ENCODE measurements at places on chromosomes 12 and 14.

- no peak for DNase-seq
Measured at GRCh38 chr14:58735596-58735995, 97.8 kb downstream of the DACT1 start.

- DNase-seq, result no peak
Measured at GRCh38 chr12:116556964-116557698, 2.0 kb upstream of the MAP1LC3B2 start.

- DNase-seq, result no peak
Measured at GRCh38 chr14:70168406-70168805, 20.3 kb downstream of the SLC8A3 start.

DNA sequence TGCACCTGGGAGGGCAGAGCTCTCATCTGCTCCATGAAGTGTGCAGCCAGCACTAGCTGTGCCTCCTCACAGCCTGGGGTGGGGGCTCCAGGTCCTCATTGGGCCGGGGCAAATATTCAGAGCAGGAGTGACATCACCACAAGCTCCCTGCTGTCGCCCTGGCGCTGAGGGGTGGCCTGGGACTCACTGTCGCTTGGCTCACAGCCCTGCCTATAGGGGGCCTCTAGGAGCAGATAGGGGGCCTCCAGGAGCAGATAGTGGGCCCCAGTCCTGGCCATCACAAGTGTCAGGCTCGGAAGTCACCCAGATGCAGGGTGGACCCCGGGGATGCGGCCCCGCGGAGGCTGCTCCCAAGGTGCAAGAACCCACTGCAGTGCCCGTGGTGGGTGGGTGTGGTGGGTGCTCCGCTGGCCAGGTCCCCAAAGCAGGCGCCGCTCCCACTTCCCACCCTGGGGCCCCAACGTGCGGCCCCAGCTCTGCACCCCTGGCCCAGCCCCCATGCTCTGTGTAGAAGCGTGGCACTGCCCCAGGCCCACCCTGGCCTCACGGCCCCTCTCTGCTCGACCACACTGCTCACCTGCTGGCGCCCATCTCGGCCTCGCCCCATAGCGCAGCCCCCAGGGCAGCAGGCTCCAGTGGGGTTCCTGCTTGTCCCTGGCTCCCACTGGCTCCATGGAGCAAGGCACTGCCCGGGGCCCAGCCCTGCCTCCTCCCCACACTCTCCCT is 18.0 kb downstream of the SYNJ2BP start:
- DNase-seq, result no peak

GRCh38 chr12:110966081-110966760 is 45.8 kb upstream of the MYL2 start:
- no peak for DNase-seq

DNA sequence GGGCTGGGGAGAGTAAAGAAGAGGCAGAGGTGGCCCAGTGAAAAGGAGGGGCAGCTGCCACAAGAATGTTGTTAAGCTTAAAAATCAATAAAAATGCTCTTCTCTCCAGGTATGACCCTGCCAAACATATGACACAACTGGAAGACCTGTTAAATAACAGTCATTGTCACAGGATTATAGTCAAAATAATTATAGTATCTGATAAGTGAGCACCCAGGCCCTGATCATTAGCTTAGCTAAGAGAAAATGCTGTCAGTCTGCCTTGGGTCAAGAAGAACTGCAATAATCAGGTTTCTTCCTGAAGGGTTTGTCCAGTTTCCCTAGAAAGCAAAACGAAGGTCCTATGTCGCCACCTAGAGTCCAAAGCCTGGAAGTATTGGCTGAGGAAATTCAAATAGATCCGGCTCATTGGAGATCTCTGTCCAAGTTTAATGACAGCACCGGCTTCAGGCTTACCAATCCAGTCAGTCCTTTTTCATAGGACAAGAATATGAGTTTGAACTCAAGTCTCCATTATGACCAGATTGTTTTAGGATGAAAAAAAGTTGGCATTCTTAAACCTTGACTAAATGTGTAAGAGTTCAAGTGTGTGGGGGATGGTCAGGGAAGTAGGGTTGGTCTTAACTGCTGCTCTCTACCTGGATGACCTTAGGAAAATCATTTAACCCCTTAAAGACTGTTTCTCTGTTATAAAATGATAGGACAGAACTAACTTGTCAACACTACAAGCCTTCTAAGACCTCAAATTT is 22.5 kb upstream of the NKX2-8 start:
- DNase-seq, result no peak

- no peak for DNase-seq
Measured at GRCh38 chr14:105393151-105393550, 5.2 kb upstream of the TEX22 start.

DNA sequence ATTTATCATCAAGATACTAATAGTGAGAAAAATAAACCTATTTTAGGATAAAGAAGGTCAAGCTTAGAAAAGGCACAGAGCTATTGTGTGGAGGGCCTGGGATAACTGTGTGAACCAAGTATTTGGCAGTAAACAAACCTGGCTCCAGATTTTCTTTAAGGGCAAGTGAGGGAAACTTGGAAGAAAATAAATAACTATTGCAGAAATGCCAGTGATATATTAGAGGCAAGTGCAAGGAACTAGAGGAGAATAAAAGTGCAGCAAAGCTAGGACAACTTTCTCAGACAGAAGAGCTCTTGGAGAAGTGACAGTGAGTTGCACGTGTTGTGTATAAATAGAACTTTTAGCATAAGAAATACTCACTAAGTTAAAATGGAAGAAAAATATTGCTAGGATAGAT is 83.7 kb downstream of the PRKD1 start:
- no peak for DNase-seq

DNA sequence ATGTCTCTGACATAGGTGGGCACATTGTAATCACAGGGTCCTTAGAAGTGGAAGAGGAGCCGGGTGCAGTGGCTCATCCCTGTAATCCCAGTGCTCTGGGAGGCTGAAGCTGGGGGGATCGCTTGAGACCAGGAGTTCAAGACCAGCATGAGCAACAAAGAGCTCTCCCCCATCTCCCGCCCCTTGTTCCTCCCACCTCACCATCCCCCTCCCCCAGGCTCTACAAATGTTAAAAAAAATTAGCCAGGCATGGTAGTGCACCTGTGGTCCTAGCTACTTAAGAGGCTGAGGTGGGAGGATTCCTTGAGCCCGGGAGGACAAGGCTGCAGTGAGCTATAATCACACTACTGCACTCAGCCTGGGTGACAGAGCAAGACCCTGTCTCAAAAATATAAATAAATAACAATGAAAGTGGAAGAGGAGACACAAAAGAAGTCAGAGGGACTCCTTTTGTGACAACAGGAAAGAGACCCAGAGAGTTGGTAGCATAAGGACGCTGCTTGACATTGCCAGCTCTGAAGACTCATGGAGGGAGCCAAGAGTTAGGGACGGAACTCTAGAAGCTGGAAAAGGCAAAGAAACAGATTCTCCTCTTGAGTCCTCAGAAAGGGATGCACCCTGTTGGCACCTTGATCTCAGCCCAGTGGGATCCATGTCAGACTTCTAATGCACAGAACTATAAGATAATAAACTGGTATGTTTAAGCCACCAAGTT is 29.6 kb upstream of the CSRP2 start:
- DNase-seq, result no peak

- DNase-seq, result no peak
Measured at GRCh38 chr14:95543021-95543420, 8.2 kb downstream of the GLRX5 start.

DNA sequence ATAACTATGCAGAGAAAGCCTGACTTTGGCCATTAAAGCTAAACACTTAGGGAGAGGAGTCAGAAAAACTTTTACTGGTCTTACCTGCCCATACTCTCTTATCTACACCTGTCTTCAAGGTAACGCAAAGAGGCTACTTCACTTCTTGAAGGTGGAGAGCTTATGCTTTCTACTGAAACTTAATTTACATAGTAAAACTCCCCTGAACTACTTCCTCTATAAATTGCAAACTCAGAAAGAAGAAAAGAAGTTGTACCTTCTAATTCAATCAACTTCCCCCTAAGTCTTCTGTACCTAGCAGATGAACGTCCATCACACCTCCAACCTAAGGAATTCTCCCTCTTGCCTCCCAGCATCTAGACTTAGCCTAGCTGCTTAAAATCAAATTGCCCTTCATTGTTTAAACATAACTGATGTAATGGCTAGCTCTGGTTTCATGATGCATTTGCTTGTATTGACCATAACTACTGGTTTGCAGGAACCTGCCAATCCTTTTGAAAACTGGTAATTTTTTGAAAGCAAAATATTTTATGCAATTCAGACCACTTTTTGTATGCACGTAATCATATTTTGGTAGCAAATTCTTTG is 87.7 kb downstream of the STON2 start:
- DNase-seq, result no peak

GRCh38 chr12:79982086-79983062 is 47.5 kb upstream of the PPP1R12A start:
- no peak for DNase-seq

- no peak for DNase-seq
Measured at GRCh38 chr12:52200781-52201450, 9.1 kb upstream of the KRT80 start.

- no peak for DNase-seq
Measured at GRCh38 chr12:2735432-2735831, 59.3 kb upstream of the FKBP4 start.

GRCh38 chr14:46323404-46323762 is 328.2 kb downstream of the RPL10L start:
- no peak for DNase-seq

GRCh38 chr14:49892301-49892635 is 614 bp upstream of the ARF6 start:
- DNase-seq, result peak; percentile 79

DNA sequence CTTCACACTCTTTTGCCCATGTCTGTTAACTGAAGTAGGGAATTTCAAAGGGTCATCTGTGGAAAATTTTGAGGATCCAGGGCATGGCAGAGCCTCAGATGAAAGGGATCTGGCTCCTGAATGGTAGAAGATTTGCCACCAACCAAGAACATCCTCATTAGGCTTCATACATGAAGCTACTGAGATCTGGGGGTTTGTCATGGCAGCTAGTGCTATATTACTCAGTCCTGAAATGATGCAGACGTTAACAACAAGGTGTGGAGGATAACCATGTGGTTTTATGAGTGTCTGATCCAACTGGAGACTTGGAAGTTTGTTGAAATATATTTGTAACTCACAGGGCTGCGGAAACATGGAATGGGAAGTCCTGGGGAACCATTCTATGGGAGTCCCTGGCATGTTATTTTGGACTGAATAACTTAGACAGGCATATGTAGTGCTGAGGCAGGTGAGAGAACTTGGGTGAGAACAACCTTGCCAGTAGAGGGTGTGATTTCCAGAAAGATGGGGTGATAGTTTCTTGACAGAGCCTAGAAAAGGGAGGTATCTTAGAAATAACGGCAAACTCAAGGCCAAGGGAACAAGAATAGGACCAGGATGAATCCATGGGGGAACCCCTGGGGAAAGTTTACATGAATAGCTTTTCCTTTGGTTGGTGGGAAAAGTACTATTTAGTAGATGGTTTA is 42.0 kb upstream of the C12orf75 start:
- no peak for DNase-seq

DNA sequence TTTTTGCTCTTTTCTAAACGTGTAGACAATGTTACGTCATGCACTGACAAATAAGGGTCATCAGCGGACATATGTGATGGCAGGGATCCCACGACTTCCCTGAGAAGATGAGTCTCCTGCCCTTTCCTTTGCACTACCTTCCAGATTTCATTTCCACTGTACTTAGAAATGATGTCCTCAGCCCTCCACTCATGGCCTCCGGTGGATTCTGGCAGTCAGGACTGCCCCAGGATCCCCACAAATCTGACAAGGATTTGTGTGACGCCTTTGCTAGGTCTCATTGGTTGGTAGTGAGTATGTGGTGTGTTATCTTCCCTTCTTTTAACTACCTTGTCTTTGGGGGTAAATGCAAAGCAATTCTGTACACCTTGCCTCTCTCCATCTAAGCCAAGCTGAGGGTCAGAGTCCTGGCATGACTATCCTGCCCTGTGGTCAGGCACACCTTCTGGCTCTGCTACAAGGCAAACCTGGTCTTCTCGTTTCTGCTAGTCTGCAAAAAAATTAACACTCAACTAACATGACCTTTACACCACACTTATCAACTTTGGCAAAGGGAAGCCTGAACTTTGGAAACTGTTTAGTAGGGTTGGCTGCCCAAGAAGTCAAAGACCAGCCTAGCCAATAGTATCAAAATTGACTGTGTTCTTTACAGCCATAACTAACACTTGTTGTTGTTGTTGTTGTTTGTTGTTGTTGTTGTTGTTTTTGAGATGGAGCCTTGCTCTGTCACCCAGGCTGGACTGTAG is 17.3 kb upstream of the DHRS4 start:
- DNase-seq, result no peak

DNA sequence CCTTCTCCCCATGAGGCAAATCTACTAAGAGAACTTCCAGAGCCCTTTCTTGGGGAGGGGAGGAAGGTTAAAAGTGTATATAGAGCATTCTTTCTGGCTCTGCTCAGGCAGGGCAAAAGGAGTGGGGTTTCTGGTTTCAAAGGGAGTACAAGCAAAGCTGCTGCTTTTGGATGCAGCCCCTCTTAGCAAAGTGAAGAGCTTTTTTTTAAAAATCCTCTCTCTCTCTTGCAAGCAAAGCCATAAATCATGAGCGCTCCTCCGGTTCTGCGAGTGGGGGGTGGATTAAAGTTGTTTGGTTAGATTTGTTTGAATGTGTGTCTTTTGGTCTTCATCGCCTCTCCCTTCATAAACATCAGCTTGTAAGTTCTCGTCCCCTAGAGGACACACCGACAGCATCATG is 546.6 kb upstream of the TBX3 start:
- no peak for DNase-seq

DNA sequence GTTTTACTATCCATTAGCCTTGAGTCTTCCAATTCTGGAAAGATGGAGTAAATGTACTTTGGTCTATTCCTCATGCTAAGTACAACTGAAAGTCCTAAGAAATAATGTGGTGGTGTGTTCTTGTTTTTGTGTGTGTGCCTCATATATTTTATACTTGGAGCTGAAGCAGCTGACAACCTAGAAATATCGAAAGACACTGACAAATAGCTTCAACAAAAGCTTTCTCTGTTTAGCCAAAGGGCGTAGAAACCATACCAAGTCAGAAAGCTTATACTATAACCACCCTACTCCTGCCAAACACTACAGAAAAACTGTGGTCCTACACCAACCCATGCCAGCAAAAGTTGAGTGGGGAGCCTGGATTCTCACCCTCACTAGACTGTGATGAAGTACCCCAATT is 188.4 kb downstream of the GPHN start:
- DNase-seq, result no peak

GRCh38 chr12:105272814-105273416 is 36.9 kb upstream of the APPL2 start:
- DNase-seq, result no peak

- DNase-seq, result no peak
Measured at GRCh38 chr12:68865399-68866164, 57.6 kb downstream of the MDM2 start.

GRCh38 chr12:27614866-27615265 is 81.4 kb upstream of the REP15 start:
- no peak for DNase-seq

DNA sequence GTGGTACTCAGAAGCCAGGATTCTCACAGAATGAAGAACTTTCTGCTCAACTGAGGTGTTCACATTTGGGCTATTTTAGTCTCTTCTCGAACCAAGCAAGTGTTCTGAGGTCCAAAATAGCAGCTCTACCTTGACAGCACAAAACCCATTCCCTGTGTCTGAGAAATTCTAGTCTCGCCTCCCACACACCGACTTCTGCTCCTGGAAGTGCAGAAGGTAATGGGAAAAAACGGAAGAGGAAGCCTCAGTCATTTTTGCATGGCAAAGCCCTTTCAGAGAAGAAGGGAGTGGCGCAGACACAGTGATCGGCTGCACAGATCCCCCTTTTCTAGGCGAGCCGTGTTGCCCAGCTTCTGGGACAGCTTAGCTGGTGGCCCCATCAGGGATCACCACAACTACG is 31.2 kb upstream of the VPS33A start:
- DNase-seq, result peak; percentile 9
